Fibroblast of the aortic adventitia (primary cell): ENCODE measurements at places on chromosomes 4 and X. TPM values are rescaled to one million over a fixed set of nuclear protein-coding genes. Genes with fewer than 3 reads are reported as not detected.

Gene SLC49A3
- 5.6 and 11.6 TPM in 2 replicates for total RNA-seq

Gene MND1
- total RNA-seq = 2.4 and 15.5 TPM in 2 replicates

Gene ZCCHC18
- 0.27 and 2.4 TPM in 2 replicates for total RNA-seq

Gene GUCY1A1
- 0.09 and 2.4 TPM in 2 replicates for total RNA-seq

Gene GRPR
- total RNA-seq = not detected in 2 replicates

Gene SPANXB1
- not detected in 2 replicates for total RNA-seq

Gene HTRA3
- total RNA-seq = 7.6 and 9.6 TPM in 2 replicates

Gene BGN
- 12.3 and 133 TPM in 2 replicates for total RNA-seq

Gene PRPS1
- total RNA-seq = 37.9 and 60.9 TPM in 2 replicates

Gene FMR1NB
- not detected in 2 replicates for total RNA-seq

Gene SPANXA2
- total RNA-seq = not detected in 2 replicates

Gene CTAG1B
- not detected in 2 replicates for total RNA-seq

Gene TLR6
- 2.2 and 5.0 TPM in 2 replicates for total RNA-seq

Gene GRIA2
- not detected in 2 replicates for total RNA-seq

Gene TRO
- total RNA-seq = 12.5 and 13.1 TPM in 2 replicates

Gene RAPGEF2
- 25.7 and 44.0 TPM in 2 replicates for total RNA-seq

Gene ABLIM2
- total RNA-seq = under 0.01 TPM in 1 of 2 replicates, not detected in the other

Gene PAGE1
- total RNA-seq = not detected in 2 replicates

Gene DCAF4L1
- total RNA-seq = 0.09 and 0.25 TPM in 2 replicates

Gene MAGEC3
- 0.27 TPM in 1 of 2 replicates, not detected in the other for total RNA-seq

Gene RGN
- total RNA-seq = 2.4 and 7.0 TPM in 2 replicates

Gene CXCL6
- total RNA-seq = 1.4 and 19.0 TPM in 2 replicates

Gene MED12
- 12.4 and 24.3 TPM in 2 replicates for total RNA-seq

Gene JCHAIN
- total RNA-seq = 0.99 and 18.2 TPM in 2 replicates

Gene NDNF
- total RNA-seq = 0.36 TPM in 1 of 2 replicates, not detected in the other

Gene CXorf49
- total RNA-seq = not detected in 2 replicates

Gene RAB39B
- total RNA-seq = 1.6 and 2.7 TPM in 2 replicates

Gene FAAH2
- under 0.01 TPM in 1 of 2 replicates, not detected in the other for total RNA-seq

Gene PARM1
- total RNA-seq = 0.63 and 1.5 TPM in 2 replicates

Gene RAB41
- total RNA-seq = not detected in 2 replicates

Gene EGF
- 0.09 and 1.1 TPM in 2 replicates for total RNA-seq

Gene MEPE
- not detected in 2 replicates for total RNA-seq

Gene MGAT4D
- not detected in 2 replicates for total RNA-seq
